ENCODE measurements at places on chromosomes 7 and 10.

GRCh38 chr10:21022821-21023220 is 125.7 kb upstream of the NEBL start:
- DNase-seq = no peak

GRCh38 chr7:123823898-123824753 is 20.8 kb upstream of the HYAL4 start:
- DNase-seq = no peak

- no peak for DNase-seq
These were observed 35.9 kb upstream of the GNA12 start for GRCh38 chr7:2880051-2880450.

GRCh38 chr10:6014241-6014761 is 37.0 kb upstream of the IL15RA start:
- peak; percentile 52 for DNase-seq

- DNase-seq = no peak
These were observed 11.7 kb downstream of the TMEM254 start for GRCh38 chr10:80090121-80090520.

- DNase-seq = no peak
These were observed 4.7 kb downstream of the PLAC9 start for GRCh38 chr10:80137031-80137862.

All from SK-N-SH (cell line).